Subcutaneous adipose tissue (tissue), 4 donors: ENCODE measurements at places on chromosomes 16 and 17. TPM values are rescaled to one million over a fixed set of nuclear protein-coding genes. Genes with fewer than 3 reads are reported as not detected.

The KRT15 gene
- not detected for total RNA-seq

The SP6 gene
- total RNA-seq = 1.3 TPM

The DCUN1D3 gene
- total RNA-seq = 34.8 TPM

The SSTR5 gene
- total RNA-seq = not detected

The CX3CL1 gene
- total RNA-seq = 4.7 TPM

The MT4 gene
- not detected for total RNA-seq

The KCNJ18 gene
- not detected for total RNA-seq
